AG08396 (cell line): ENCODE measurements at places on chromosomes 2 and 18.

- DNase-seq: no peak
Measured at GRCh38 chr2:10400568-10400977, 47.6 kb downstream of the ODC1 start.

GRCh38 chr18:23826850-23827620, 137.8 kb downstream of the LAMA3 start:
- no peak for DNase-seq

DNA sequence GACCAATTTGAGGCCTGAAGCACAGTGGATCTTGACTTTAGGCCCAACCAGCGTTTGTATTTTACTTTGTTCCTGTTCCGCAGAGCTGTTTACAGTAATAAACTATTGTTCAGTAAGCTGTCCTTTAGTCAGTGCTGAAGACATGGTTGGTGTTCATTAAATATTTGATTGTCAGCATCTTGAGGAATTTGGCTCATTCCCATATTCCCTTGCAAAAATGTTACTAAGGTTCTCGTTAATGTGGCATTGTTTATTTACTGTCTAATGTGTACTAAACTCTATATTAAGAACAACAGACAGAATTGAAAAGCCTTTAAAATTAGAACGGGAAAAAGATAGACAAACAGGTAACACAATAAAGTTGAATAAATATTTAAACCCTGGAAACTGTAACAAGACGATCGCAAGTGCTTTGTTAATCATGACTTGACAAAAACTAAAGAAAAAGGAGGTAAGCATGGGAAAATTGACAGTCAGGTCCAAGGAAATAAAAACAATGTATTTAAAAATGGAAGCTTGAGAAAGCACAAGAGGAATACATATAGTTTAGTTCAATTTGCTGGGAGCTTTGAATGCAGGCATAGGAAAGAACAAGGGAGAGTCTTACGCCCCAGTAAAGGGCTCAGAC, 1060.8 kb upstream of the CRIM1 start:
- no peak for DNase-seq

DNA sequence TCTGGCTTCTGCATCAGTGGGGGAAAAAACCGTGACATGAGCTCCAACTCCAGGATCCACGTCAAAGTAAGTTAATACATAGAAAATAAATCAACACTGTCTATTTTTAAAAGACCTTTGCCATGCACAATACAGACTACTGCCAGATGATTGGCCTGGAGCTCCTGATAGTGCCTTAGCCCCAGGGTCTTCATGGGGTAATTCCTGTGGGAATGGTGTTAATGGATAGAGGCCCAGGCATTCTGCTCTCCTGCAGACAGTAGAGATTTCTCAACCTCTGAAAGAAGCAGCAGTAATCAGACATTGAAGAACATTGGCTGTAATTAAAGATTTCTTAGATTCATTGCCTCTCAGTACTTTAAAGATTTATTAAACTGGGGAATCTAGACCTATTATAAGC, 4.3 kb upstream of the PLCL1 start:
- no peak for DNase-seq

GRCh38 chr2:46951290-46952064, 35.9 kb upstream of the MCFD2 start:
- no peak for DNase-seq

DNA sequence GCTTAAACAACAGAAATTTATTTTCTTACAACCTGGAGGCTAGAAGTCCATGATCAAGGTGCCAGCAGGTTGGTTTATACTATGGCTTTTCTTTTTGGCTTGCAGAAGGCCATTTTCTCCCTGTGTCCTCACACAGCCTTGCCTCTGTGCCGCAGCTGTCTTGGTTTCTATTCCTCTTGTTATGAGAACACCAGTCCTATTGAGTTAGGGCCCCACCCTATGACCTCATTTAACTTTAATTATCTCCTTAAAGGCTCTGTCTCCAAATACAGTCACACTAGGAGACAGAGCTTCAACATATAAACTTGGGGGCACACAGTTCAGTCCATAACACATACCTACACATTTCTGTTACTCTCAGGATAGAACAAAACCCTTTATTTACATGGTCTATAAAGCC, 17.3 kb upstream of the RHOB start:
- no peak for DNase-seq

- DNase-seq: no peak
Measured at GRCh38 chr18:45136381-45137086, 455.8 kb downstream of the SETBP1 start.

- DNase-seq: no peak
Measured at GRCh38 chr18:49619801-49620200, 57.9 kb downstream of the LIPG start.

- DNase-seq: no peak
Measured at GRCh38 chr2:207600231-207600630, 25.0 kb downstream of the METTL21A start.

DNA sequence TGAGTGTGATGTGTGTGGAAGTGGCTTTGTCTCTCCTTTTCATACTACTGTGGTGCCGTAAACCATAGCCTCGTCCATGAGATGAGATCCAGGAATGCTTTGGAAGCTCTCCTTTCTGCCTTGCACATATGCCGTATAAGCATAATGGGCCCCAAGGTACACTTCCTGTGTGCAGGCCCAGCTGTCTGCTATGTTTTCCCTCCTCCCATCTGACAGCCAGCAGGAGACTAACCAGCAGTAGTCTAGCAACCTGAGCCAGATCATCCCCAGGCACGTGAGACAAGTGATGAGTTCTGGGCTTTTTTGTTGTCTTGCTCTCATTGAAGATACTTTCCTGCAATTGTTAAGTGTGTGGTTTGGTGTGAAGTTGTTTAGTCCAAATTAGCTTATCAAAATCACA, 555.5 kb upstream of the LRRTM4 start:
- DNase-seq: no peak

- no peak for DNase-seq
Measured at GRCh38 chr2:176239031-176239430, 30.2 kb upstream of the MTX2 start.

DNA sequence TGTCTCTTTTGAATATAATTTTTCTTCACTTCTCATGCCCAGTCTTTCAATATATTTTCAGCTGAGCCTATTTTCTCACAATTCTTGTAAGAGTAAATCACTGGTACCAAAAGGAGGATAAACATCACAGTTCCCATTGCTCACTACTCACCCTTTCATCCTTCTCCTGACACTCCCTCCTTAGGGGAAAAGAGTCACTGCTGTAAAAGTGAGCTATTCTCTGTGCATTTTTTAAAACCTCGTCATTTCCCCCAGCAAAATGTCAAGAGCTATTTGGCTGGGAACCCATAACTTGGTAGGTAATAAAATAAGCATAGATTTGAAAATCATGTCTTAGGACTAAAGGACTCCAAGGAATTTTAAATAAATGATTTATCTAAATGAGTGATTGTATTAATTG, 340.1 kb upstream of the GYPC start:
- DNase-seq: no peak

DNA sequence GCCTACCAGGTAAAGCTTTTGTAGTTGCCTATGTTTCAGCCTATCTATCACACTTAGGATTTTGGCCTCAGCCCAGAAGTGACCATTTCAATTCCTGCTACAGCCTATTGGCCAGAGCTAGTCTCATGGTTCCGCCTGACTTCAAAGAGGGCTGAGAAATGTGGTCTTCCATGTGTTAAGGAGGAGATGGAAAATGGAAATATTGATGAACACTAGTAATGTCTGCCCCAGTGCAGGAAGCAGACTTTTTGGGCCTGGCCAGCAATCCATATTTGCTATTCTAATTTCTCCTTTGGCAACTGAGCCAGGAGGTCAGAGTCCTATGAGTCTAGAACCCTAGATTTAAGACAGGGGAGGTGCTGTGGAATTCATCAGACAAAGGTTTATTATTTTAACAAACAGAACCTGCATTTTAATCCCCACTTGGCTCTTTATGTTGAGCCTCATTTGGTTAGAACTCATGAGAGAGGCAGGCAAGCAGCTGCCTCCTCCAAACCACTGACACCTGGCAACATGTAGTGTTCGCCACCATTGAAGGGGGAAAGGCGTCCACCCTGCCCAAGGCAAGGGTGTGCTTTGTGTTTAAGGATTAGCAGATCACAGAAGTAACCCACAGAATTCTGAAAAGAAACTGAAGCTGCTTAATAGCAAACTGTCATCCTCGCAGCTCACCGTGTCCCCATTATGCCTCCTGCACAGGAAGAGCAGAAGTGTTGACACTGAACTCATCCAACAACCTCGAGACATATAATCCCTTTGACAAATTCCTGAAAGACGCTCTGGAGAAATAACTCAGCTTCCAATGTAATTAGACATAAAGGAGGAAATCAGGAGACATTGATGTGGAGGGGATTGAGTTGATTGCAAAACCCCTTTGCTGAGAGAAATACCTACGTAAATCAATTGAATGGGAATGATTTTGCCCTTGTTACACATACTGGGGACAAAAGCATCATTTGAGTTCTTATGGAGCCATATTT, 47.7 kb upstream of the SCG2 start:
- DNase-seq: no peak

GRCh38 chr2:132268977-132269523, 107.3 kb upstream of the ANKRD30BL start:
- no peak for DNase-seq
